ENCODE measurements at places on chromosomes 4 and X.

DNA sequence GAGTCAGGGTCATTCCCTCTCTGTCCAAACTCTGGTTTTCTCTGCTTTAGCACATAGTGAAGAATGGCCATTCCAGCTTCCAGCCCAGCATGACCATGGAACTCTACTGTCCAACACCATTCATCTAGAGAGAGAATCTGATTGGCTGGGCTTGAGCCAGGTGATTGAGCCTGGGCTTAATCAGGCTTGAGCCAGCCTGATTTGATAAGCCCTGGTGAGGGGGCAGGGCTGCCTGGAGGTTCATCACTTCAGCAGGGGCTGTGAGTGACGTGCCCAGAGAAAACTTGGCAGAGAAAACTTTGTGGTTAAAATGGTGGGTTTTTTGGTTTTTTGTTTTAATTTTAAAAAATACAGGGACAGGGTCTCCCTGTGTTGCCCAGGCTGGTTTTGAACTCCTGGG lies 62.5 kb downstream of the KIAA0232 start:
- no peak for DNase-seq

DNA sequence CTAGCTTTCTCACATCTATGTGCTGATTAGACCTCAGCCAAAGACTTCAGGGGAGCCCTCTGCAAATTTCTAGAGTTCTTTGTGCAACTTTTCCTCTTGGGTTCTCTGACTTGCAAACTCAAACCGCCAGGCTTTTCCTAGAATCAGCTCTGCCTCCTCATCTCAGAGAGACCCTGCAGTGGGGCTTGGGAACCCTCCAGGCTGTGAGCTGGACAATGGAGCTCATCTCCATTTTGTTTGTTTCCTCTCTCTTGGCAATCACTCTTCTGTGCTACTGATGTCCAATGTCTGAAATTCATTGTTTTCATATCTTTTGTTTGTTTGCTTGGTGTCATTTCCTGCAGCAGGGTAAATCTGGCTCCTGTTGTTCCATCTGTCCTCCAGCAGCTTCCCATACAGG lies 33.0 kb downstream of the GYPB start:
- DNase-seq = no peak

GRCh38 chr4:8306511-8307021 lies 37.0 kb downstream of the HTRA3 start:
- no peak for DNase-seq

- no peak for DNase-seq
These were observed 2.5 kb downstream of the GABRQ start for GRCh38 chrX:152640034-152640818.

GRCh38 chr4:19135895-19136633 lies 1114.5 kb upstream of the LCORL start:
- DNase-seq = no peak

- DNase-seq = no peak
These were observed 28.9 kb upstream of the RPS6KA6 start for GRCh38 chrX:84216881-84217280.

GRCh38 chr4:155026715-155027114 lies 181.7 kb upstream of the NPY2R start:
- no peak for DNase-seq

Measured in NCI-H1436 (cell line).